SJCRH30 (cell line): ENCODE measurements at places on chromosomes 3 and 15. TPM values are rescaled to one million over a fixed set of nuclear protein-coding genes. Genes with fewer than 3 reads are reported as not detected.

GRCh38 chr3:71681224-71681668, 44.0 kb downstream of the EIF4E3 start:
- DNase-seq: peak; percentile 15

DNA sequence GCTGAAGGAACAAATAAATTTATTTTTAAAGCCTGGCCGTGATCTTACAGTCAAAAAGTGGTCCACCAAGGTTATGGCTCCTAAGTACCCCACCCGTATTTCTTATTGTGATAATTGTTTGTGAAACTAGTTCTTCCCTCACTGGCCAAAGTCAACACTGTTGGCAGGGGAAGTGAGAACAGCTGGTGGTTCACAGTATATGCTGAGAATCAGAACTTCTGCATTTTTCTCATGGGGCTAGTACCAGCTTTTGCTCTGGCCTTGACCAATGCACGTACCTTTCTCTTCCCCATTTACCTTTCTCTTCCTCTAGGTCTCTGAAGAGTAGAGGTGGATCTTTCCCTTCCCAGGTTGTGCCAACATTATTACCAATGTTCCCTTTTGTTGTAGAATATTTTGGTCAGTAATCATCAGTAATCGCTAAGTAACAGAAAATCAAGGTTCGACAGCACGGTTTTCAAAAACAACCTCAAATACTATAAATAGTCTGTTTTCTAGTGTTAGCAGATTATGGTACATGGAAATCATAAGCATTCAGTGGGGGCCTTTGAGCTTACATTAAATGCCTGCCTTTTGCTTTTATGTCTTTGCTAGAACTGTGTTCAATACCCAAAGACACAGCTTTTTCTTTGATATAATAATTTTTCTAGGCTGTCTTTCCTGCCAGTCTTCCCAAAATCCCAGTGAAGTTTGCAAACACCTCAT, 268.0 kb downstream of the LPP start:
- no peak for DNase-seq

DNA sequence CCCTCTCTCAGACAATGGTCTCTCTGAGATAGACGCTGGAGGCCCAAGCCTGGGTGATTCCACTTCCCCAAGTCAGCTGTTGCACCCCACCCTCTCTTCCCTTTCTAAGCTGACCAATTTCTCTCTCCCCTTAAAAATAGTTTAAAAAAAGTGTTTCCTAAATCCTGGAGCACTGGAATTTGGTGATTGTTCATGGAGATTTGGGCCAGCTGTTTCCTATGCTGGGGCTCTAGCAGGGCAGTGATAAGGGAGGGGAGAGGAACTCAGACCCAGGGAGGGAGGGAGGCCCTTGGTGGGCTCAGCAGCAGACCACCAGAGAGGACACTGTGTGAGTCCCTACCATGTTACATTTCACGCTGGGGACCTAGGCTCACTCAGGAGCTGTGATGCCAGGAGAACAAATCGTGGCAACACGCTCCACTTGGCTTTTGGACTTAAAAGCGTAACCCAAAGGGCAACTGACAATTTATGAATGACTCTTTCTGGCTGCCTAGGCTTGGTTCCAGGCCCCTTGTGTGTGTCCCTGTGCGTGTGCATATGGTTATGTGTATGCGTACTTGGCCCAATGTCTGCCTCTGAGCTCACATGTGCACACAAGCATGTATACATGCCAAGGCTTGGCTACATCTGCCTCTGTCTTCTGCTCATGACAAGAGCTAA, 59.8 kb upstream of the INSYN1 start:
- DNase-seq: peak; percentile 30

GRCh38 chr3:98778852-98779413, 15.8 kb downstream of the ST3GAL6 start:
- no peak for DNase-seq

Gene SERPINI2
- total RNA-seq: not detected in 2 replicates

GRCh38 chr15:100779331-100780207, 100.1 kb upstream of the ALDH1A3 start:
- DNase-seq: no peak

DNA sequence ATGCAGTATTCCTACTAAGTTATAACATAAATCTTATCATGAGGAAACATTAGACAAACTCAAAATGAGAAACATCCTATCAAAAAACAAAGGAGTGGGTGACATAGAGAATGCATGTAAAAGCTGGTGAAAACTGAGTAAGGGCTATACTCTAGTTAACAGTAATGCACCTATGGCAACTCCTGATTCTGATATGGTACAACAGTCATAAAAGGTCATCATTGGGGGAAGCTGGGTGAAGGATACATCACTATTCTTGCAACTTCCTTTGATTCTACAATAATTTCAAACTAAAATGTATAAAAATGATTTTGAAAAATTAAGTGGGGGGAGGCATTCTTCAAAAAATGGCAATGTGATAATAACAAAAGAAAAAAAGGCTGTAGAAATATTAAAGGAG, 6.8 kb downstream of the PIK3R4 start:
- DNase-seq: no peak

GRCh38 chr3:10391391-10391790, 70.5 kb upstream of the SEC13 start:
- no peak for DNase-seq

- no peak for DNase-seq
Observed at GRCh38 chr3:27641888-27642601, 80.1 kb downstream of the EOMES start.

DNA sequence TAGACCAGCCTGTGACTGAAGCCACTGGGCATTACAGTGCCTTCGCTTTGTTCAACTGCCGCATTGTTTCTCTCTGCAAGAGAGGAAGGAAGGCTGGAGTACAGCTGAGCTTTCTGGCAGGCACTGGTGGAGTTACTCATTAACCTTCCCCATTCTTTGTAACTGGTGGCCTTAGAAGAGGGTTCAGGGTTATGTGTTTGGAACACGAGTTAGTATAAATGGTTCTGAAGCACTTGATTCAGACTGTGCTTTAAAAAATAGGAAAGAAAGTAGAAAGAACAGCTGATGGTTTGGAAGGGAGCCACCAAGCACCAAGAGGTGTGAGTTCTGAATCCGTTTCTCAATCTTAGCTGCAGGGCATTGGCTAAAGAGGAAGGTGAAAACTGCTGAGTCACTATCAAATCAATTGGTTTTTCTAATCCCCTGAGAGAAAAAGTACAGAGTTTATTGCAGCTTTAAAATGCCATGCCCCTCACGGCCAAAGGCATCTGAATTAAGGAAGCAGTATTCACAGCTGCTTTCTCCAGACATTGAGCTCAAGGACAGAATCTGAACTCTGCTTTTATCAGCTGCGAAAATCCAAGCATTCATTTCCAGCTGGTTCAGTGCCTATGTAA, 3.6 kb downstream of the HGD start:
- peak; percentile 5 for DNase-seq

Gene HRG
- total RNA-seq: not detected in 2 replicates

Gene APBA2
- 11.1 and 11.9 TPM in 2 replicates for total RNA-seq

- DNase-seq: no peak
Observed at GRCh38 chr15:69930754-69931153, 167.0 kb downstream of the TLE3 start.

Gene ATP10A
- 1.5 and 1.7 TPM in 2 replicates for total RNA-seq
